ENCODE measurements at places on chromosomes 7 and 10.

- peak overlapping the region; percentile 43 for H3K27ac ChIP-seq
- no peak for DNase-seq
- H3K4me3 ChIP-seq = no peak overlapping the region
Observed at GRCh38 chr10:132539894-132540293, 2.3 kb downstream of the INPP5A start.

GRCh38 chr10:36188461-36188860 lies 546.4 kb upstream of the FZD8 start:
- no peaks in the 10 kb centered on the region for H3K4me1 ChIP-seq
- H3K4me3 ChIP-seq = no peak overlapping the region
- H3K36me3 ChIP-seq = no peaks in the 10 kb centered on the region
- H3K27me3 ChIP-seq = no peaks in the 10 kb centered on the region
- DNase-seq = peak; percentile 42

- H3K27ac ChIP-seq = no peak overlapping the region
- no peaks in the 10 kb centered on the region for H3K36me3 ChIP-seq
- no peak overlapping the region for H3K4me3 ChIP-seq
- DNase-seq = no peak
- no peaks in the 10 kb centered on the region for H3K27me3 ChIP-seq
- no peaks in the 10 kb centered on the region for H3K4me1 ChIP-seq
Observed at GRCh38 chr7:80815733-80816132, 103.1 kb downstream of the SEMA3C start.

GRCh38 chr10:62297857-62298256 lies 29.2 kb upstream of the RTKN2 start:
- no peaks in the 10 kb centered on the region for H3K27me3 ChIP-seq
- DNase-seq = no peak
- no peaks in the 10 kb centered on the region for H3K36me3 ChIP-seq
- no peak overlapping the region for H3K4me3 ChIP-seq

- H3K4me3 ChIP-seq = no peak overlapping the region
- no peaks in the 10 kb centered on the region for H3K36me3 ChIP-seq
- peaks cover 12% of the 10 kb centered on the region for H3K4me1 ChIP-seq
- DNase-seq = no peak
- no peaks in the 10 kb centered on the region for H3K27me3 ChIP-seq
Observed at GRCh38 chr10:71223347-71224058, 11.1 kb downstream of the UNC5B start.

GRCh38 chr7:46007990-46008643 lies 87.0 kb upstream of the IGFBP3 start:
- H3K27me3 ChIP-seq = no peaks in the 10 kb centered on the region
- no peak for DNase-seq
- no peaks in the 10 kb centered on the region for H3K36me3 ChIP-seq
- H3K4me1 ChIP-seq = no peaks in the 10 kb centered on the region

GRCh38 chr7:47720141-47720906 lies 138.4 kb upstream of the TNS3 start:
- H3K27ac ChIP-seq = no peak overlapping the region
- H3K27me3 ChIP-seq = no peaks in the 10 kb centered on the region
- peak; percentile 47 for DNase-seq
- H3K4me3 ChIP-seq = no peak overlapping the region

DNA sequence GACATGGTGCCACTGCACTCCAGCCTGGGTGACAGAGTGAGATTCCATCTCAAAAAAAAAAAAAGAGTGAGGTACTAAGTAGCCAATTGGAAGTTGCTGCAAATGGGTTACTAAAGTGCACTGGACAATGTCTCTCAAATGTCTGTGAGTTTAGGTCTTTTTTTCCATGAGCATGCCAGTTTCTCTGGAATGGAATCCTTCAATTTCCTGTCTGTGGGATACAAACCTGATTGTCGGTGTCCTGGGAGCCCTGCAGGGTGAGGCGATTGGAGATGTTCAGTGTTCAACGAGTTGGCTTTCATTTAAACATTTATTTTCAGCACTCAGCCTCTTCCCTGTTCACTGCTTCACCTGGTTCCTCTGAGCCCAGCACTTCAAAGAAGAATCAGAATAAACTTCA lies 5.3 kb upstream of the CALD1 start:
- no peak overlapping the region for H3K27ac ChIP-seq
- no peak for DNase-seq
- H3K36me3 ChIP-seq = no peaks in the 10 kb centered on the region
- no peaks in the 10 kb centered on the region for H3K27me3 ChIP-seq
- H3K4me1 ChIP-seq = no peaks in the 10 kb centered on the region

DNA sequence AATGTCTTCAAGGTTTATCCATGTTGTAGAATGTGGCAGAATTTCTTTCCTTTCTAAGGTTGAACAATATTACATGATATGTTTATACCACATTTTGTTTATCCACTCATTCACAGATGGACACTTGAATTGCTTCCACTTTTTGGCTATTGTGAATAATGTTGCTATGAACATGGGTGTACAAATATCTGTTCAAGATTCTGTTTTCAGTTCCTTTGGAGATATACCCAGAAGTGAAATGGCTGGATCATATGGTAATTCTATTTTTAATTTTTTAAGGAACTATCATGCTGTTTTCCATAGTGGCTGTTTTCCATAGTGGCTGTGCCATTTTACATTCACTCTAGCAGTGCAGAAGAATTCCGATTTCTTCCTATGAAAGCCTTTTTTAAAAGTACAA lies 194.7 kb upstream of the GRB10 start:
- no peak overlapping the region for H3K27ac ChIP-seq
- no peaks in the 10 kb centered on the region for H3K4me1 ChIP-seq
- no peaks in the 10 kb centered on the region for H3K36me3 ChIP-seq

- no peak overlapping the region for H3K27ac ChIP-seq
- no peaks in the 10 kb centered on the region for H3K4me1 ChIP-seq
- no peak overlapping the region for H3K4me3 ChIP-seq
- H3K27me3 ChIP-seq = no peaks in the 10 kb centered on the region
- H3K36me3 ChIP-seq = no peaks in the 10 kb centered on the region
- DNase-seq = no peak
Observed at GRCh38 chr7:37674531-37674930, 9.0 kb upstream of the GPR141 start.

DNA sequence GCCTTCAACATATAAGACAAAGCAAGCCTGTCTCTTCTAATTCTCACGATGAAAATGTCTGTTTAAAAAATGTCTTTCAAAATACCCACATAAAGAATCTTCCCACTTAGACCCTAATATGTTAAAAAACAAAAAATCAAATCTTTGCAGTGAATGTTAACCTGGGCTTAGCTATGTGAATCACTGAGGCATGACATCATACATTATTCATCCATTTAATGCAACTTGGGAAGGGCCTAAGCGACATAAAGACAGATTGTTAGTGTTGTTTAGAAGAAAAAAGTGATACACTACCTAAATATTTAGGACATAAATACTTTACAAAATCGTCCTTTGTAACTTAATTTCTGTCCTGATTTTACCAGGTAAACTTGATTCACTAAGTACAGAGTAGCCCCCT lies 648.5 kb upstream of the NRP1 start:
- no peaks in the 10 kb centered on the region for H3K27me3 ChIP-seq
- H3K27ac ChIP-seq = no peak overlapping the region
- DNase-seq = no peak
- H3K4me1 ChIP-seq = no peaks in the 10 kb centered on the region
